ENCODE measurements at places on chromosomes 13 and 19.

DNA sequence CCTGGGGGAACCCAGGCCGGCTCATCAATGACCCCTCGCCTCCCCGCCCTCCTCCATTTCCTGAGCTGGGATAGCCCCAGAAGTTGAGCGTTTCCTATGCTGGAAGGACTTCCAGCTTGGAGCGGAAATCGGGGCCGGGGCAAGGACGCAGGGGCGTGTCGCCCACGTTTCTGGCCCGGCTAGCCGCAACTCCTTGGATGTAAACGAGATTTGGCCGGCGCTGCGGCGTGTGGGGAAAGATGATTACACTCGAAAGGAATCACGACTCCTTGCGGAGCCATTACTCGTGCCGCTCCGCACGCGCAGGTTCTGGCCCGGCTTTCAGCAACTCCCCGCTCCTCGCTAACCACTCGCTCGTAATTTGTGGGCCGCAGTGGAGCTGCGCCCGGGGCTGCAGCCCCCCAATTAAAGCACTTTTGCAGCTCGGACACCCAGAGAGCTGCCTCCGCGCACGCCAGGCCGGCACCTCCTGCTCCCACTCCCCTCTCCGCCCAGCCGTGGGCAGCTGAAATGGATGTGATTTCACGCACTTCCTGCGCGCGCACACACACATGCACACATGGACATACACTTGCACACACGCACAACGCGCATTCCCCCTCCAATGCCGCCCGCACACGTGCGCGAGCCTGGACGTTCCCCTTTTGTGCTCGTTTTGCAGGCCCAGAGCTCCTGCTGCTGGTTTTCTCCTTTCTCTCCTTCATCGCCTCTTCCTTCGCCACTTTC lies 15.7 kb downstream of the ZIC5 start:
- DNase-seq, result no peak

- DNase-seq, result no peak
Observed at GRCh38 chr19:10550336-10550735, 6.6 kb downstream of the ATG4D start.

DNA sequence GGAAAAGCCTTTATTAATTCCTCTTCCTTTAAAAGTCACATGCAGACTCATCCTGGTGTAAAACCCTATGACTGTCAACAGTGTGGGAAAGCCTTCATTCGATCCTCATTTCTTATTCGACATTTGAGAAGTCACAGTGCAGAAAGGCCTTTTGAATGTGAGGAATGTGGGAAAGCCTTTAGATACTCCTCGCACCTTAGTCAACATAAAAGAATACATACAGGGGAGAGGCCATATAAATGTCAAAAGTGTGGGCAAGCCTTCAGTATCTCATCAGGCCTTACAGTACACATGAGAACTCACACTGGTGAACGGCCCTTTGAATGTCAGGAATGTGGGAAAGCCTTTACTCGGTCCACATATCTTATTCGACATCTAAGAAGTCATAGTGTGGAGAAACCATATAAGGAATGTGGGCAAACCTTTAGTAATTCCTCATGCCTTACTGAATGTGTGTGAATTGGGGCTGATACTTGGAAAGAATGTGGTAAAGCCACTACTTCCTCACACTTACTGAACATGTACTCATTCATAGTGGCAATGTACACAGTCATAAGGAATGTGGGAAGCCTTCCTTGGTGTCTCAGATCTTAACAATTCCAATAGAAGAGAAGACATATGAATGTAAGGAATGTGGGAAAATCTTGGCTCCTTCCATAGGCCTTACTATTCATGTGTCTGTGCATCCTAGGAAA lies 18.8 kb downstream of the ZNF559 start:
- DNase-seq, result no peak

- DNase-seq, result no peak
Observed at GRCh38 chr13:36763126-36763722, 55.8 kb upstream of the RFXAP start.

DNA sequence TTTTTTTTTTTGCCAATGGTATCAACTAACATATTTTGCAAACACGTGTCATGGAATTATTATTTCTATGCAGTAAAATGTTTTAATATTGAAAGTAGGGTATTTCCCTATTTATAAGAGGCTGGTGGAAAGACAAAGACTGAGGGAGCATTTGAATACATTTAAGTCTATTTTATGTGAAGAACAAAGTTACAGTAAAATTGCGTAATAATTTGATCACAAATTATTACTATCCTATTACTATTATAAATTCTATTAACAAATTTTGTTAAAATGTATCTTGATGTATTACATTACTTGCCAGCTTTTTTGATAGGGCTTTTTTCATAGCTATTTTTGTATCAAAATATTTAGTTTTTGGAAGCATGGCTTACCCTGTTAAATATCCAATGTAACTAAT lies 58.4 kb downstream of the GPC5 start:
- DNase-seq, result no peak

- DNase-seq, result no peak
Observed at GRCh38 chr13:47696674-47697073, 304.4 kb downstream of the SUCLA2 start.

- no peak for DNase-seq
Observed at GRCh38 chr13:110580800-110581199, 19.3 kb upstream of the RAB20 start.

DNA sequence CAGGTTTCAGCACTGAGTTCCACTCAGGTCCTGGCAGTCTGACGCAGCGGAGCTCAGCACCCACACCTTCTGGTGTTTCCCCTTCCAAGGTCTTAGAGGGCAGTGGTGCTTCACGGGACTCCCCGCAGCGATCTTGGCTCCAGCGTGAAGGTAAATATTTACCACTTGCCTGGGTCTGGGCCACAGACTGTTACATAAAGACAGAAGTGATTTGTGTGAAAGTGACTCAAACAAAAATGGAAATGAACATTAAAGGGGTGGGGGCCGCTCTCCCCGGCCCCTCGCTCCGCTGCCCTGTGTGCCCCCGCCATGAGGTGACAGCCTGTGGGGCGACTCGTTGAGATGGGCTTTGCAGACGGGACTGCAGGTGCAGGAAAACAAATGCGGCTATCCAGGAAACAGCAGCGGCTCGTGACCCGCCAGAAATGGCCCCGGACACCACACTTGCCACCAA lies 55.0 kb downstream of the GGACT start:
- DNase-seq, result no peak

GRCh38 chr19:15779756-15780476 lies 7.5 kb upstream of the OR10H5 start:
- DNase-seq, result no peak

DNA sequence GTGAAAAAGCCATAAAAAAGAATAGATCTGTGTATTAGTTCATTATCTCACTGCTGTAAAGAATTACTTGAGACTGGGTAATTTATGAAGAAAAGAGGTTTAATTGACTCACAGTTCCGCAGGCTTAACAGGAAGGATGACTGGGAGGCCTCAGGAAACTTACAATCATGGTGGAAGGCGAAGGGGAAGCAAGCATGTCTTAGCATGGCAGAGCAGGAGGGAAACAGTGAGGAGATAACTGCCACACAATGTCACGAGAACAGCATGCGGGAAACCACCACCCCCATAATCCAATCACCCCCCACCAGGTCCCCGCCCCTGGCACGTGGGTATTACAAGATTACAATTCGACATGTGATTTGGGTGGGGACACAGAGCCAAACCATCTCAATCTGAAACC lies 39.1 kb upstream of the EEF1AKMT1 start:
- DNase-seq, result no peak

GRCh38 chr13:49113526-49114286 lies 106.4 kb upstream of the MLNR start:
- DNase-seq, result no peak

DNA sequence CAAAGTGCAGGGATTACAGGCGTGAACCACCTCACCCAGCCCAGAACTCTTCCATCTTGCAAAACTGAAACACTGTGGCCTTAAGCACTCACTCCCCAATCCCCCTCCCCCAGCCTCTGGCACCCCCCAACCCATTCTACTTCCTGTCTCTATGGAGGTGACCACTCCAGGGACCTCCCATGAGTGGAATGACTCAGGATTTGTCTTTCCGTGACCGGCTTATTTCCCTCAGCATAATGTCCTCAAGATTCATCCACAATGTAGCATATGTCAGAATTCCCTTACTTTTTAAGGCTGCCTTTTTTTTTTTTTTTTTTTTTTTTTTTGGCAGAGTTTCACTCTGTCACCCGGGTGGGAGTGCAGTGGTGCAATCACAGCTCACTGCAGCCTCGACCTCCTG lies 3.6 kb upstream of the F2RL3 start:
- no peak for DNase-seq

- no peak for DNase-seq
Observed at GRCh38 chr13:103200118-103200885, 134.1 kb upstream of the SLC10A2 start.

GRCh38 chr13:26785838-26786630 lies 25.4 kb upstream of the GPR12 start:
- DNase-seq, result peak; percentile 64

DNA sequence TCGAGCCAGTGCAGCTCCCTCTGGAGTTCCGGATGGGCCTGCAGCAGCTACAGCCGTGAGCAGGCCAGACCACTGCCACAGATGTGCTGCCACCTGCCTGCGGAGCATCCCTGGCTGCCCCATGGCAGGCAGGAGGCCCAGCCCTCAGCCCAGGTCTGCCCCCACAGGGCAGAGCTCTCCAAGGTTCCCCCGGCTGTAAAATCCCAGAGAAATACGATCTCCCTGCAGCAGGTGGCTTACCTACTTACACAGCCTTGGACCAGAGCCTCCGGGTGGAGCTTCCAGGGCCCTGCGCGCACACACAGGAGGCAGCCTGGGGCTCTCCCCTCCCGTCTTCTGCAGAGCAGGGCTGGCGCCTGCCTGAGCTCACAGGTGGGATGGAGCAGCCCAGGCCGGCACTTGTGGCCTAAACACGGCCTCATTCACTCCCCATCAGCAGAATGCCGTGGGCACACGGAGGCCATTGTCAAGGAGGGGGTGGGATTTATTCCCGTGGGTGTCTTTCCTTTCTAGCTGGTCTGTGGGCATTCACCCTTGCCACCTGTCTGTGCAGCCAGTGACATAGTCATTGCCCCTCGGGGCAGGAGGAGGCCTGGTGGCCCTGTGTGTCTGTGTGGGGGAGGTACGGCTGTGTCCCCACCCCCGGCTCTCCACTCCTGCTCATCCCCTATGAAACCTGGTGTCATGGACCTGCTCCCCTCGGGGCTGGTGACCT lies 118.0 kb downstream of the KDM4B start:
- no peak for DNase-seq

- DNase-seq, result no peak
Observed at GRCh38 chr19:10640361-10640760, 13.8 kb upstream of the ILF3 start.

- no peak for DNase-seq
Observed at GRCh38 chr19:7908078-7908699, 4.5 kb downstream of the MAP2K7 start.

DNA sequence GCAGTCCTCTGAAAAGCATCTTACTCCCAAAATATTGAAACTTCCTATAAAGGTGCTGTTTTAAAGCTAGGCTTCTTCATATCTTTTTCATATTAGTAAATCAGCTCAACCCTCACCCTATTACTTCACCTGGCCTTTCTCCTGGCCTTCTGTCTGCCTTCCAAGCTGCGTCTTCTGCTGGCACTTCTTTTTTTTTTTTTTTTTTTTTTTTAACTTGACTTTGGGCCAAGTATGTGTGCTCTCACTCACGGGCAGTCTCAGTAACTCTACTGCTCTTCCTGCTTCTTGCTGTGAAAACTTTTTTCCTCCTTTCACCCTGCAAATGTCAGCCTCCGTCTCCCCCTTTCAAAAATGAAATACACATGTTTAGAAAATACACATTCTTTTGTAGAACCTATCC lies 41.2 kb upstream of the KCTD4 start:
- no peak for DNase-seq

DNA sequence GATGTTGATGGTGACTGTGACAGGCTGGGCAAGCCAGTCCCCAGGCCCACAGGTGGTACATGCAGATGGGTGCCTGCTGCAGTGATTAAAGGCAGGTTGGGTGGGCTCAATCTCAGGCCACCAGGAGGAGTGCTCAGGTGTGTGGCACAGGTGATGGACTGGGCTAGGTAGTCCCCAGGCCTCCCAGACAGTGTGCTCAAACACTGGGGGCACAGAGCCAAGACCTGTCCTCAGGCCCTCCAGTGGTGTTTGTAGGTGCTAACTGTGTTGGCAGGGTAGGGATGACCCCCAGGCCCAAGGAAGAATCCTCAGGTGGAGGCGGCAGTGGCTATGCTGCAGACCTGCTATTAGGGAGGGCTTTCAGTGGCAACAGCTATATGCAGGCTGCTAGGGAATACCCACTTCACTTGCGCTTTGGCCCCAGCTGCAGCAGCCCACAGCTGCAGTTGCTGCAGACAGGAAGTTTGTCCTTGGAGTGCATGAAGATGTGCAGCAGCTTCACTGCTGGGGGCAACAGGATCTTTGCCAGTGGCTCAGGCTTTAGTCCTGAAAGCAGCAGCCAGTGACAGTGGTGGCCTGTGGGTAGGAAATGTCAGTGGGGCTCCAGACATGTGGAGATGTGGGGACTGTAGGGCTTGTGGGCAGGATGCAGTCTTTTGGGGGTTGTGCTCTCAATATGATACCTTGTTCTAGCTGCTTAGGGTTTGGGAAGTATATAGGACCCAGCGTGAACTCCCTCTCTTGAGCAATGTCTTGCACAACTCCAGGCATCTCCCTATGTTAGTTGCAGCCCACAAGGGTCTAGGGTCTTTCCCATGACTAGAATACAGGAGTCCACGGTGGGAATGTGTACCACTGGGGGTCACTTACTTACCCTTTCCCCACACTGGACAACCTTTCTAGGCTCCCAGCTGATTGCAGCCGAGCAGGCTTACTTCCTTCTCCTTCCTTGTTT lies 54.1 kb upstream of the MLNR start:
- DNase-seq, result no peak

DNA sequence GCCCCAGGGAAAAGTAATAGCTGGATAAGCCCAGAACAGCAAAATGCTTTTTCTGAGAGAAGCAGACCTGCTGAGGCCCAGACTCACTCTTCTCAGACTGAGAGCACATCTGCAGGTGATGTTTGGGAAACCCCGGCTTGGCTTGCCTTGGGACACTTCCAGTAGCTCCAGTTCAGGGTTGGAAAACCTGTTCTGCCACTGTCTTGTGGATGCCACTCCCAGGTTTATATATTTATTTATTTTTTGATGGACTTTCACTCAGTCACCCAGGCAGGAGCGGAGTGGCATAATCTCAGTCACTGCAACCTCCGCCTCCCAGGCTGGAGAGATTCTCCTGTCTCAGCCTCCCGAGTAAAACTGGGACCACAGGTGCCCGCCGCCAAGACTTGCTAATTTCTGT lies 8.0 kb upstream of the SMARCA4 start:
- DNase-seq, result no peak

DNA sequence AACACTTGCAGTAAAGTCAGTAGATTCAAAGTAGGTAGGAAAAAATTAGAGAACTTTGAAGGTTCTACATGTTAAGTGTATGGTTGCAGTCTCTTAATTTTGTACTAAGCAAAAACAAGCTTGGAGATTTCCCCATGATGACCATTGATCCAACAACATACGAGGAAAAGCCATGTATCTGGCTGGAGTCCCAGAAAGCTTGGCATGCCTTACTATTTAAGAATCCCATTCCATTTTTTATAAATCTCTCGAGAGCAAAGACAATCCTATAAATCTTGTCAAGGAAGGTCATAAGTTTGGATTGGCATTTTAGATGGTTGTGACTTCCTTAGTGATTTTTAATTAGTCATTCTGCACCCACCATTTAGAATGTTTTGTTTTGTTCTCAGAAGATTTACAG lies 495.9 kb downstream of the GPC5 start:
- DNase-seq, result no peak
